ENCODE measurements at places on chromosomes 7 and 10. TPM values are rescaled to one million over a fixed set of nuclear protein-coding genes. Genes with fewer than 3 reads are reported as not detected.
A peak's percentile ranks its signal among the peaks of the same experiment; 100 is the strongest.

Gene MMD2
- 0.13 TPM for total RNA-seq

Gene ZNF365
- total RNA-seq = 1.2 TPM

Gene ZWINT
- total RNA-seq = 1.0 TPM

Gene RADIL
- 4.9 TPM for total RNA-seq

Gene STAG3
- total RNA-seq = 1.5 TPM

Gene ERV3-1
- 20.2 TPM for total RNA-seq

- H3K4me1 ChIP-seq = no peaks in the 10 kb centered on the region
- H3K36me3 ChIP-seq = no peaks in the 10 kb centered on the region
Observed at GRCh38 chr7:42264702-42265101, 27.7 kb upstream of the GLI3 start.

DNA sequence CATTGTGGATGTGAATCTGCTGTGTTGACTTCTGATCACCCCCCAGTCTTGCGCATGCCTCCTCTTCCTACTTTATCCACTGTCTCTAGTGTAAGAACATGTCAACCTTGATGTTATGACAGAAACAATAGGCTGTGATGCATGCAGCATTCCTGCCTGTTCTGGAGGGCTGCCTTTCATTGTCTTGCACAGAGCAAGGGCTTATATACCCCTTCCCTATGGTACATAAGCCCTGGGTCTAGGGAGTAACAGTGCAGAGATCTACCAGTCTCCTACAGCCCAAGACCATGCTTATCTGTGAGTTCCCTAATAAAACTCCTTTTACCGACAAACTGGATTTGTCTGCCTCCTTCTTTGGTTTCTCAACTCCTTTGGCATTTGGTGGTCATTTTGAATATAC lies 177.0 kb upstream of the STK17A start:
- no peak overlapping the region for H3K27ac ChIP-seq
- DNase-seq = no peak
- H3K4me3 ChIP-seq = no peak overlapping the region
- no peaks in the 10 kb centered on the region for H3K4me1 ChIP-seq
- no peaks in the 10 kb centered on the region for H3K27me3 ChIP-seq
- no peaks in the 10 kb centered on the region for H3K36me3 ChIP-seq

GRCh38 chr10:79242620-79243152 lies 104.6 kb upstream of the PPIF start:
- peaks cover 78% of the 10 kb centered on the region for H3K4me1 ChIP-seq
- peak overlapping the region; percentile 67 for H3K27ac ChIP-seq
- DNase-seq = peak; percentile 76
- no peak overlapping the region for H3K4me3 ChIP-seq
- no peaks in the 10 kb centered on the region for H3K36me3 ChIP-seq

GRCh38 chr10:51141010-51141409 lies 66.7 kb downstream of the PRKG1 start:
- no peak overlapping the region for H3K4me3 ChIP-seq
- no peak overlapping the region for H3K27ac ChIP-seq
- DNase-seq = no peak
- H3K4me1 ChIP-seq = peaks cover 8% of the 10 kb centered on the region

DNA sequence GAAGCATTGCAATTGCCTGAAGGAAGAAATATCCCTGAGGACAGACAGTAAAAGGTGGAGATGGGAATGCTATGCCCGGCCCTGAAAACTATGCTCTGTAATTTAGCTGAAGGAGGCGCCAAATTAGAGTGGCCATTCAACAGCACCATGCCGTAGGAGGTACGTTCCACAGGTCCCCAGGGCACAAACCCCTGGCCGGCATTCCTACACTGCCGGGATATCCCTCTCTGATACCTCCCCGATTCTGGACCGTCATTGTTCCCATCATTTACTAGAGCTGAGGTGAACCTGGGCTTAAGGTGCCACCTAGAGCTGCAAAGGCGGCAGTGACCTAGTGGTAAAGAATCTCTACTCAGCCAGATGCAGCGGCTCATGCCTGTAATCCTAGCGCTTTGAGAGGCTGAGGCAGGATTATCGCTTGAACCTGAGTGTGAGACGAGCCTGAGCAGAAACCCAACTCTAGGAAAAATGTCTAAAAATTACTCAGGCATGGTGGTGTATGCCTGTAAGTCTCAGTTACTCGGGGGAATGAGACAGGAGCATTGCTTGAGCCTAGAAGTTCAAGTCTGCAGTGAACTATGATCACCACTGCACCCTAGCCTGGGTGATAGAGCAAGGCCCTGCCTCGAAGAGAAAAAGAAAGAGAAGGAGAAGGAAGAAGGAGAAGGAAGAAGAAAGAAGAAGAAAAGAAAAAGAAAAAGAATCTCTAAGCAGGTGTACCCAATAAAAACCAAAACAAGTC lies 53.0 kb upstream of the TNKS2 start:
- no peaks in the 10 kb centered on the region for H3K36me3 ChIP-seq
- no peak overlapping the region for H3K27ac ChIP-seq
- no peak overlapping the region for H3K4me3 ChIP-seq
- H3K27me3 ChIP-seq = no peaks in the 10 kb centered on the region
- no peaks in the 10 kb centered on the region for H3K4me1 ChIP-seq

DNA sequence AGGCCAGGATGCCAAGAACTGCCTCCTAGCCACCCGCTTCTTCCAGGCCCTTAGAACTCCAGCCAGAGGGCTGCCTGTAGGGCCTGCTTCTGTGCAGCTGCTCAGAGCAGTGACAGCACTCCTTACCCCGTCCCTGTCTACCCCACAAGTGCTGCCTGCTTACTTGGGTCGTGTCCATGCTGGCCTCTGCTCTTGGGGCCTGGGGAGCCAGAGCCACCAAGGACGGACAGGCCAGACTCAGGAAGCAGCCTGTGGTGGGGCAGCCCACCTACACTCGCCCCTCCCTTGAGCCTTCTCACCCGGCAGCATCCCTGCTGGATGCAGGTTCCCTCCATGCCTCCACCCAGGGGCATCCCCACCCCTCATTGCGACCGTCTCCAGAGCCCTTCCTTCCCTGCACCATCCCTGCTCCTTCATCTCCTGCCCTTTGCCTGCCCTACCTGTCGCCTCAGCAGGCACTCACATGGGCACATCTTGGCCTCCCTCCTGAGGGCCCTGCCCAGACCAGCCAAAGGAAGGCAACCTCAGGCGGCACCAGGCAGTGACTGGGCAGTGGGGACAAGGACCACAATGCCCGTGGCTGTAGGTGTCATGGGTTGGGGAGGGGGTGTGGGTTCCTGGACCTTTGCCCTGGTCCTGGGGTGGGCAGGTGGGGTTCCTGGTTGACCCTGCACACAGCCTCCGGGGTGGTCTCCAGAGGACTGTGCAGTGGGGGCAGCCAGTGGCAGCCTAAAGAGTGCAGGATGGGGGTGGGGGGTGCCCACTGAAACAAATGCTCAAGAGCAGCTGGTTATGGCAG lies 78.0 kb upstream of the TNS3 start:
- no peak overlapping the region for H3K27ac ChIP-seq
- DNase-seq = no peak
- H3K36me3 ChIP-seq = no peaks in the 10 kb centered on the region
- no peak overlapping the region for H3K4me3 ChIP-seq

DNA sequence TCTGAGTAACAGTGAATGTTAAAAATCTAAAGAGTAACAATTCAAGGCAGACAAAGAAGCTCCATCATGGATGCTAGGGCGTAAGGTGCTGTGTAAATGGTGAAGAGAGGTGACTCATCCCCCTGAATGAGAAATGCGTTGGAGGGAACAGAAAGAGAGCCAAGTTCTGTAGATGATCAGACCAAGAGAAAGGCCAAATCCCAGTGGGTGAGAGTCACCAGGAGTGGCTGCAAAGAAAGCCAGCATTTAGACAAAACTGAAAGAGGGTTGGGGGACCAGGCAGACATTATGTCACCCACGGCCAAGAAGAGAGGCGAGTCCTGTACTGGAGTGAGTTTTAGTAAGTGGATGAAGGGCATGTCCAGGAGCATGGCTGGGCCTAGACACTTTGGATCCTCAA lies 153.1 kb downstream of the TRIL start:
- no peak for DNase-seq
- no peaks in the 10 kb centered on the region for H3K27me3 ChIP-seq
- no peaks in the 10 kb centered on the region for H3K36me3 ChIP-seq
- H3K4me1 ChIP-seq = no peaks in the 10 kb centered on the region

DNA sequence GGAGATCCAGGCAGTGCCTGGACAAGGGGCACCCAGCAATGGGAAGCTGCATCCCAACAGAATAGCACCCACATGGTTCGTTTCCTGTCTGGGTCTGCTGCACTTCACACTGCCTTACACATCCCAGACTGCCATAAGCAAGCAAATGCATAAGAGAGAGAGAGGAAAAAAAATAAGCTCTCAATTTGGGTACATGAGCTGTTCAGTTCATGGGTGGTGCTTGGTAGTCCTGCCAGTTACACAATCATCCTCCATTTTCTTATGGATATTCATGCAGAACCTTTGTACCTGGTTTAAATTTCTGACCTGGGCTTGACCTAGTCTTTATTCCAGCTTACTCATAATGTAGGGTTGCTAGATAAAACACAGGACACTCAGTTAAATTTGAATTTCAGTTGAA lies 733.6 kb downstream of the TNS3 start:
- no peaks in the 10 kb centered on the region for H3K4me1 ChIP-seq
- no peaks in the 10 kb centered on the region for H3K36me3 ChIP-seq
- DNase-seq = no peak
- no peaks in the 10 kb centered on the region for H3K27me3 ChIP-seq

- peak overlapping the region; percentile 25 for H3K4me3 ChIP-seq
- H3K27me3 ChIP-seq = no peaks in the 10 kb centered on the region
- DNase-seq = peak; percentile 47
- no peaks in the 10 kb centered on the region for H3K36me3 ChIP-seq
Observed at GRCh38 chr10:47165711-47166404, 134.1 kb upstream of the GDF10 start.

DNA sequence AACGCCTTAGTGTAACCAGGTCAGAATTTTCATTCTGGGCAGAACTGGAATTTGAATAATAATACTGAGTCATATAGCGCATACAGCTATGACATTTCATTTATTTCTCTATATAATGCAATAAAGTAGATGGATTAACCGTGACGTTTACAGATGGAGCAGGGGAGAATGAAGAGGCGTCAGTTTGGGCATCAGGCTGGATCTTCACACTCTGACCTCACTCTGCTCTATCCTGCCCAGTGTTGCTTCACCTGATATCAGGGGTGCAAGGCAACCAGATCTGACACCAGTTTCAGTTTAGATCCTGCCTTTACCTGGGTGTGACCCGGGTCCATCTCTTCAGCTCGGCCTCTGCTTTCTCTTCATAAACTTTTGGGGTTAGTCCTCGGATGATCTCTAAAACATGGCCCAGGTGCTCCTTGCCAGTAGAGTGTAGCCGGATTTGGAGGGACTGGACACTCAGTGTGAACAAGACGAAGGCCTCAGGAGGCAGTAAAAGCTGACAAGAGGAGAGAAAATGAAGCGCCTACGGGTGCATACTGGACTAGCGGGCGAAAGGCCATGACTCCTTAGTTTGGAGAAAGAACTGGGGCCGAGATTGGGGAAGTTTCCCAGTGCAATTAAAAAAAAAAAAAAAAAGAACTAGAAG lies 1.4 kb upstream of the ZYX start:
- DNase-seq = no peak
- peaks cover 35% of the 10 kb centered on the region for H3K4me1 ChIP-seq
- no peak overlapping the region for H3K4me3 ChIP-seq
- no peaks in the 10 kb centered on the region for H3K27me3 ChIP-seq
- H3K27ac ChIP-seq = peak overlapping the region; percentile 97

GRCh38 chr7:114088470-114088940 lies 169.7 kb upstream of the PPP1R3A start:
- H3K4me3 ChIP-seq = no peak overlapping the region
- DNase-seq = no peak
- H3K27me3 ChIP-seq = no peaks in the 10 kb centered on the region
- no peaks in the 10 kb centered on the region for H3K36me3 ChIP-seq
- peak overlapping the region; percentile 98 for H3K27ac ChIP-seq

DNA sequence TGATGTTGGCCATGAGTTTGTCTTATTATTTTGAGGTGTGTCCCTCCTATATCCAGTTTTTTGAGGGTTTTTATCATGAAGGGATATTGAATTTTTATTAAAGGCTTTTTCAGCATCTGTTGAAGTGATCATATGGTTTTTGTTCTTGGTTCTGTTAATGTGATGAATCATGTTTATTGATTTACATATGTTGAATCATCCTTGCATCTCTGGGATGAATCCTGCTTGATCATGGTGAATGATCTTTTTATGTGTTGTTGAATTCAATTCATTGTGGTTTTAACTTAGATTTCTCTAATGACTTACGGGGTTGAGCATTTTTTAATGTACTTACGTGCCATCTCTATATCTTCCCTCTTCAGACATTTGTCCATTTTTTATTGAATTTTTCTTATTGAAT lies 22.9 kb downstream of the DLD start:
- no peak overlapping the region for H3K27ac ChIP-seq
- DNase-seq = no peak
- no peaks in the 10 kb centered on the region for H3K4me1 ChIP-seq
- H3K4me3 ChIP-seq = no peak overlapping the region
- peaks cover 28% of the 10 kb centered on the region for H3K36me3 ChIP-seq

- H3K27me3 ChIP-seq = no peaks in the 10 kb centered on the region
- H3K4me3 ChIP-seq = no peak overlapping the region
- peak overlapping the region; percentile 33 for H3K27ac ChIP-seq
Observed at GRCh38 chr7:30412782-30413504, 65.6 kb downstream of the NOD1 start.

DNA sequence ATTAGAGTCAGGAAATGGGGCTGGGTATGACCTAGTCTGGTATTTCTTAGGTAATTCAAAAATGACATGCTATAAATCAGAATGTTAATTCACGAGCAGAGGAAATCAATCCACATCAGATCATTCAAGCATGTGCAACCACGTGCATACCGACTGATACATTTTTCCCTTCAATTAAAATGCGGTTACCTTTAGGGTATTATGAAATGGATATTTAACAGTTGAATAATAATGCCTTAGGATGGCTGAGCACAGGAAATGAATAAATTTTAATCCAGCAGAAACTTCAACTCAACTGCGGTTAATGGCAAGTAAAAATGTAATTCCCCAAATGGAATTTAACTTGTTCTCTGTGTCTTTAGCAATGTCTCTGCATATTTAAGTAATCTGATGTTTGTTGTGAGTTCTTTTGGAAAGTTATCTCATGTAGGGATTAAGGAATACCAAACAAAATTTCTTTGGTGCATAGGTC lies 9.2 kb downstream of the CPA2 start:
- DNase-seq = no peak
- no peaks in the 10 kb centered on the region for H3K4me1 ChIP-seq
- H3K36me3 ChIP-seq = no peaks in the 10 kb centered on the region
- no peak overlapping the region for H3K27ac ChIP-seq
- no peaks in the 10 kb centered on the region for H3K27me3 ChIP-seq

GRCh38 chr7:101828301-101829020 lies 11.0 kb downstream of the CUX1 start:
- H3K27me3 ChIP-seq = no peaks in the 10 kb centered on the region
- H3K27ac ChIP-seq = no peak overlapping the region
- no peak for DNase-seq
- no peak overlapping the region for H3K4me3 ChIP-seq
- peaks cover 5% of the 10 kb centered on the region for H3K4me1 ChIP-seq

DNA sequence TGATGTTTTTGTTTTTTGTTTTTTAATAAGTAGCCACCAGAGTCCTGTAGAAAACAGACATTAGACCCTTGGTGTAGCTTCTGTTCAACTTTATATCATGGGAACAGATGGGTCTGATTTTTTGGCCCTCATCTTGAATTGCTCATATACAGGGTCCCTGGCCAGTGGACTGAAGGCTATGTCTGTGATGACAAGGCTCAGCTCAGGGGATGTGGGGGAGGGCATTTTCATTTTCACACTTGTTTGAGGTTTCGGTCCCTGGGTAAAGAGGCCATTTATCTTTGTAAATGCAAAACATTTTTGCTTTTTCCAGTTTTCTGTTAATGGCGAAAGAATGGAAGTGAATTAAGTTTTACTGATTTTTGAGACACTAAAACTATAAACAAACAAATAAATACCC lies 257.6 kb upstream of the PHYHIPL start:
- DNase-seq = no peak
- H3K27ac ChIP-seq = no peak overlapping the region
- H3K4me3 ChIP-seq = no peak overlapping the region
- no peaks in the 10 kb centered on the region for H3K27me3 ChIP-seq
- no peaks in the 10 kb centered on the region for H3K36me3 ChIP-seq
